ENCODE measurements at places on chromosomes 11 and 22.

- no peak for DNase-seq
These were observed 46.8 kb downstream of the SLN start for GRCh38 chr11:107665018-107665417.

DNA sequence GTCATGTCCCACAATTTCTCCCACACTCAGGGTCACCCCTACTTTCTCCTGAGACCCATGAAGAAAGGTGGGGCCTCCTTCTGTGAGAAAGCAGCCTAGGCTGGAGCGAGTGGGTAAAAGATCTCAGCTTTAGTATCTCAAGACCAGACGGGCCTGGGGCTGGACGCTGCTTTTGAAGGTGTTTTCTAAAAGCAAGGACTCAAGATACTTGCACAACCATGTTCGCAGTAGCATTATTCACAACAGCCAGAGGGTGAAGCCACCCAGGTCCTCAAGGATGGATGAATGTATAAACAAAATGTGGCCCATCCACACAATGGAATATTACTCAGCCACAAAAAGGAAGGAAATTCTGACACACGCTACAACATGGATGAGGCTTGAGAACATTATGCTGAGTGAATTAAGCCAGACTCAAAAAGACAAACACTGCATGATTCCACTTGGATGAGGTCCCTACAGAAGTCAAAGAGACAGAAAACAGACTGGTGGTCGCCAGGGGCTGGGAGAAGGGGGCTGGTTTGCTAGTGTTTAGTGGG lies 10.6 kb downstream of the SHANK2 start:
- no peak for DNase-seq

DNA sequence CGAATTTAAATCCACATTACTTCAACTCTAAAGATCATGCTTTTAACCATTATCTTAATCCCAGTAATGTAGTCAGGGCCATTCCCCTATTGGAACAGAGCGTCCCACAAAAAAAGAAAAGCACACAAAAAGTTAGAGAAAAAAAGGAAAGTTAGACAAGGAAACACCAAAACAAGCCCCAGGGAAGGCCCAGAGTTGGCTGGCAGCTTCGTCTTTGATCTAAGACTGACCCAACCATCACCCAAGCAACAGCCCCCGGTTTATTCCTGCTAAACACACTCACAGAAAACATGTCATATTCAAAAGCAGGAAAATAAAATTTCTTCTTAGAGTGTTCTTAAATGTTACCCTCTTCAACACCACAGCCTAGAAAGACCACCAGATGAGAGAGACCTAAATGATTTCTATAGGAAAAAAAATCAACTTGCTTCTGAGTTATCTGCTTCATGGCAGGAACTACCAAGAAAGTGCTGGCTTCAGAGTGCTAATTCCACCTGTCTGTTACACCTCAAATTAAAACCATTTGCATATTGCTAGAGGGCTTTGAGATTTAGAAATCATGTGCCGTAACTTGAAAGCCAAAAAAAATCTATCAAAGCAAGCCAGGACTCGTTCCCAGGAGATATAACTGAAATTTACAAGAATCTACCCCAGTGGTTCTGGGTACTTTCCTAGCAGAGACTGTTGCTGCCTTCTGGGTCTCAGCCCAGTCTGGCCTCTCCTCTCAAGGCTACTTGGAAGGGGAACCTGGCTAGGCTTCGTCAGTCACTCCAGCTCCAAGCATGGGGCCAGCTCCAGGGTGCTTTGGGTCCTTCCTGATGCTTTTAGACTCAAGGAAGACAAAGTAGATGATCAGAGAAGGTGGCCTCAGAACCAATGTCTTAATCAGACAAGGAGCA lies 31.2 kb downstream of the POU2AF3 start:
- DNase-seq, result peak; percentile 73

DNA sequence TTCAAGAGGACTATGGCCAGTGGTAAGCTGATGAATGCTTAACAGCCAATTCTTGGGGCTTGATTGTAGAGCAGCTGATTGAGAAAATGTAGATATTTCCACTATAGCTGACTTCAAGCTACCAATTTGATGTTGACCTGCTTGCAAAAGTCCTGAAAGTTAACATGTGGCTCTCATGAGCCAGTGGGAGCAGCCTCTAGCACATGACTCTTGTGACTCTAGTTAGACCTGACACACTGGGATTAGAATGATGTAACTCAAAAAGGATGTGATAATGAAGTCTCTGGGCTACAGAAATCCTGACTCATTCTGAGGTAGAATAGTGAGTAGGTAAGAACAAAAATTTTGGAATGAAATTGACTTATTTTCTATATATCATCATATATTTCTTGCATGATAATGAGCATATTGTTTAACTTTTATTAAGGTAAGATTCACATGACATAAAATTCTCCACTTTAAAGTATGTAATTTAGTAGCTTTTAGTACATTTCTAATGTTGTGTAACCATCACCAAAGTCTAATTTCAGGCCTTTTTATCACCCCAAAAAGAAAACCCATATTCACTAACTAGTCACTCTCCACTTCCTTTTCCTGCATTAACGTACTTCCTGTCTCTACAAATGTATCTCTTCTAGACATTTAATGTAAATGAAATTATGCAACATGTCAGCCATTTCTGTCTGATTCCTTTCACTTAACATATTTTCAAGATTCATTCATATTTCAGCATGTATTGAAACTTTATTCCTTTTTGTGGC lies 16.1 kb upstream of the OR52H1 start:
- DNase-seq, result no peak

DNA sequence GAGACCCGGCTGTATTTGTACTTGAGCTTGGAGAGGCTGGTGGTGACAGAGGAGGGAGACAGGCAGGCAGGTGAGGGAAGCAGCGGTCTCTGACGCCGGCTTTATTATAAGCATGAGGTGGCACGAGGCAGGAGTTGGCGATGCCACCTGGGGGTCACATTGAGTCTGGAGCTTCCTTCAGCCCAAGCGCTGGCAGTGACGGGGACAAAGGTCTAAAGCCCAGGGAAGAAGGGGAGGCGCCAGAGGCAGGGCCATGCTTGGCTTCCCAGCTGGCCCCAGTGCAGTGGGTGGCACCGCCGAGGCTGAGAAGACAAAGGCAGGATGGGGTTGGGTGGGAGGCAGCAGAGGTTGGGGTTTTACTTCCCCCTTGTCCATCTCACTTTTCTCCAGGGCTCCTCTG lies 4.5 kb downstream of the FXYD2 start:
- DNase-seq, result no peak

GRCh38 chr11:19903620-19904069 lies 191.0 kb downstream of the NAV2 start:
- peak; percentile 80 for DNase-seq

DNA sequence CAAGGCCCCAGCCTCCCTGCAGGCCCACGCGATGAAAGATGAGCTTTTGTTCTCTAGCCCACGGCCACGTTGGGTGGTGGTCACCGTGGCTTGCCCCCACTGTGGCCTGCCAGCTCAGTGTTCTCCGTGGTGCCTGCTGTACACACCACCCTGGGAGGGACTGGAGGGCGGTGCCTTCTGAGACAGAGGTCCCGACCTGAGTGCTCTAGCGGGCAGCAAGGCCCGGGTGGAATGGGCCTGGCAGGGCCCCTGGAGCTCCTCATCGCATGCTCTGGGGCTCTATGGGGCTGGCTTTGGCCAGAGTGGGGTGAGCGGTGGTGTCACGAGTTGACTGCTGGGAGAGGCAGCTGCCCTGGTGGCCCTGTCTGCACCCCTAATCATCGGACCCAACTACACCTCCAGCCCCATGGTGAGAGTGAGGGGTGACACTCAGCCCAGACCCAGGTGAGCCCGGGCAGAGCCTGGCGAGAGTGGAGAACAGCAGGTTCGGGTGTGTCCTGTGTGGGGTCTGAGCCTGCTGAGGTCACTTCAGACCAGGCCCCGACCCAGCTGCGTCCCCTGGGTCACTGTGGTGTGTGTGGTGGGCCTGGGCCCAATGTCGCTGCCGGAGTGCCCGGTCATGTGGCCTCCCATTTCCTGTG lies 541.9 kb downstream of the TBC1D22A start:
- DNase-seq, result no peak

DNA sequence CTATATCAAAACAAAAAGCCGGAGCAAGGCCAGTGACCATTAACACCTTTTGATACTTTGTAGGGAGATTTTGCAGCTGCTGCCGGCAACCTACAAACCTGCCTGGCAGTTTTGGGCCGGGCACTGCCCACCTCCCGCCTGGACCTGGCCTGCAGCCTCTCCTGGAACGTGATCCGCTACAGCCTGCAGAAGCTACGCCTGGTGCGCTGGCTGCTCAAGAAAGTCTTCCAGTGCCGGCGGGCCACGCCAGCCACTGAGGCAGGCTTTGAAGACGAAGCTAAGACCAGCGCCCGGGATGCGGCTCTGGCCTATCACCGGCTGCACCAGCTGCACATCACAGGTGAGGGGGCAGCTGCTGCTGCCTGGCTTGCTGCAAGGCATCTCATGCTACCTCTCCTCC lies 34.2 kb downstream of the SHISA8 start:
- DNase-seq, result no peak

DNA sequence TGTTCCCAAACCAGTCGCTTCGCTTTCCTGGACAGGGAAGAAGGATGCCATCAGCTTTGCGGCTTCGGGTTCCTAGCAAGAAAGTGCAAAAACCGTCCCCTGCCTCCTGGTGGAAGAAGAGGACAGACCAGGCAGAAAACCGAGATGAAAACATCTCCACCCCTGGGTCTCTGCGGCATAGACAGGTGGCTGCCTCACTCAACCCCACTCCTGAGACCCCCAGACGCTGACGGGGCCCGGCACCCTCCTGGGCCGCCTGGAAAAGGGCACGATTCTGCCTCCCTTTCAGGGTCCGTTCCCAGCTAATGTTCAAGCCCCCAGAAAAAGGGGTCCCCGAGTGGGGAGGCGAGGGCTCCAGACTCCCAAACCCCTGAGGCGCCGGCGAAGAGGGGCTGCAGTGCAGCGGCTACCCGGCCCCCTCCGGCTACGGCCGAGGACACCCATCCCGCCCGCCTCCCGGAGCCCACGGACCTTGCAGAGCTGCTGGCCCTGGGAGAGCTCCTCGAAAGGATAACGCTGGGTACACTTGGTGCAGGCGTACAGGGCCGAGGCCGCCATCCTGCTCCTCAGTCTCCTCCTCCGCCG lies 569 bp downstream of the FAM76B start:
- peak; percentile 25 for DNase-seq

DNA sequence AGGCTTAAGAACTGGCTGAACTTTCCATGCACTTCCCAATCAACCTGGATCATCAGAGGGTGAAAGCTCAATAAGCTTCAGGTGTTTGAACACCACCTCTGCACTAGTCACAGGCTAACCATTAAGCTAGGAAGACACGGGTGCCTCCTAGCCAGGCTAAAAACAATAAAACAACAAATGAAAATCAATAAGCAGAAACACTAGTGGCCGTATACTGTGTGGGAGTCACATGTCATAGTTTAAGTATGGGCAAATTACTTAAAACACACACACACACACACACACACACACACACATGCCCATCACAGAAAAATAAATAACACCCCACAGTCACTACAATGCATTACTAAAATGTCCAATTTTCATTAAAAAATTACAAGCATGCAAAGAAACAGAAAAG lies 85.2 kb downstream of the APOL5 start:
- DNase-seq, result no peak

DNA sequence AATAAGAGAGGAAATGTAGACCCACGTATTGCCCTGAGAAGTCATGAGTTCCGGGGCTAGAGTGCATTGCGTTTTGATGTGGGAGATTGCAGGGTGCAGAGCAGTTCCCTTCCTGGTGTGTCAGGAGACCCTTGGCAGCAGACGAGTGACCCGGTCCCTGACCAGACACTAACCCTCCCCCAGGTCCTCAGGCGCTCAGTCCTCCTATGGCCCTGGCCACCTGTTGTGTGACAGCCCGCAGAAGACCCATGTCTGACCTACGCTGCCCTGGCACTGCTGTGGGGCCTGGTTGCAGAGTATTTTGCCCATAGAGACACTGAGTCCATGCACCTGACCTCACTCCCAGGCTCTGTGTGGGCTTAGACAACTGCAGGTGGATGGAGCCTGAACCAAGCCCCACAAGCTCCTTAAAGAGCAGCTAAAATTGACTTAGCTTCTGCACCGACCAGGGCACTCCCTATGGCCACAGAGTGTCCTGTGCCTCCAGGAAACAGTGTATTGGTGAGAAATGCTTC lies 833.8 kb downstream of the TBC1D22A start:
- DNase-seq, result no peak
